ENCODE measurements at places on chromosomes 16 and 17.

DNA sequence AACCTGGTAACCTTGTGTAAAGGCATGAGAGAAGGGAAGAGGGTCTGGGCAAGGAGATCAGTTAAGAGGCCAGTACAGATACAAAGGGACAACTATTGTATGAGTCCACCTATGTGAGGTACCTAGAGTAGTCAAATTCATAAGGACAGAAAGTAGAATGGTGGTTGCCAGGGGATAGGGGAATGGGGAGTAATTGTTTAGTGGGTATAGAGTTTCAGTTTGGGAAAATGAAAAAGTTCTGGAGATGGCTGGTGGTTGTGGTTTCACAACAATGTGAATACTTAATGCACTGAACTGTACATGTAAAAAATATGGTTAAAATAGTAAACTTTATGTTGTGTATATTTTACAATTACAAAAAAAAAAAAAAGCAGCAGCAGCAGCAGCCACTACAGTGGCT lies 49.4 kb downstream of the SNTB2 start:
- no peak for DNase-seq

DNA sequence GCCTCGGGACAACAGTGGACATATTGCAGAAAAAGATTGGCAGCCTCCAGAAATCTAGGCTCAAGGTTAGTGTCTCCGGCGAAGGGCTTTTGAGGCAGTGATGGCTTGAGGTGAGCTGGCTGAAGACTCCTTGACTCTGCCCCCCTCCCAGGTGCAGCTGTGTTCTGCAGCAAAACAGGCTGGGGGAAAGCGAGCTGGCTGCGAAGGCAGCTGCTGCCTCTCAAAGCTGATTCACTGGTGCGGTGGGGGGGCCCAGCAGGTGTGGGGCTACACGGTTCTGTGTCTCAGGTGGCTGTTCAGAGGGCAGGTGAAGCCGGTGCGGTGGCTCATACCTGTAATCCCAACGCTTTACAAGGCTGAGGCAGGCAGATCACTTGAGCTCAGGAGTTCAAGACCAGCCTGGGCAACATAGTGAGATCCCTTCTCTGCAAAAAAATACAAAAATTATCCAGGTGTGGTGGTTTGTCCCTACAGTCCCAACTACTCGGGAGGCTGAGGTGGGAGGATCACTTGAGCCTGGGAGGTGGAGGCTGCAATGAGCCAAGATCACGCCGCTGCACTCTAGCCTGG lies 22.9 kb downstream of the C16orf96 start:
- no peak for DNase-seq

DNA sequence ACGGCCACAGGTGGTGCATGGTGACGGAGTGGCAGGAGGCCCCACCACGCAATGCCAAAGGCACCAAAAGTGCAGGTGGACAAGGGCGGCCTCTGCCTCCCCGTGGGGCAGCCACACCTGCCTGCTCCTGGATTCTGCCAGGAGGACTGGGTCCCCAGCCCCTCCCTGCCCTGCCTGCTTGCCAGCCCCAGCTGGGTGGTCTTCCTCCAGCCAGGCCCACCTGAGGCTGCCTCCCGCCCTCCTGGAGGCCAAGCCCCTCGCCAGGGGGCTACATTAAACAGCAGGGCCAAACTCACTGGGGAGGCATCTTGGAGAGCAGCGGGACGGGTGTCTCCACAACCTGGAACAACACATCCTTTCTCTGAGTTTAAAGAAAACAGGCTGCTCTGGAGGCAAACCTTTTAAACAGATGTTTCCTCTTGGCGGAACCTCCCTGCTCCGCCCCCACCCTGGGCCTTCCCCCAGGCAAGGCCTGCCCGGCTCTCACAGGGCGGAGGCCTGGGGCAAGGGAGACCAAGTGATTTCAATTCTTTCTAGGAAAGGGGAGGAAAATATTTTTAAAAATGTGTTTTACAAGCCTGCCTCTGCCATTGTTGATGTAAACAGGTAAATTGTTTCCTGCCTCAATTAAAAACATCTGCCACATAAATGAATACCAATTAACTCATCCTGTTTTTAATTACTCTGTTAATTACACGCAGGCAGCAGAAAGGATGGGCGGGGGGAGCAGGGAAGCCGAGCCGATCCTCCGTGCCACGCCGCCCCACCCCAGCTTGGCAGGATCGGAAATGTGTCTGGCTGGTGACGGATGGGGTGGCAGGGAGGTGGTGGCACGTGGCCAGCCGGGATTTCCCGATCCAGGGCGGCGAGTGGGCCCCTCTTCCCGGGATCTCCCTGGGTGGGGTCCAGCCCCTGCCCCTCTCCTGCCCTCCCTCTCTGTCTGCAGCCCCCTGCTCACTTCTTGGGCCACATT lies 54.4 kb upstream of the PABPN1L start:
- DNase-seq: no peak

GRCh38 chr16:35908942-35909341 lies 2449.5 kb downstream of the TP53TG3F start:
- DNase-seq: no peak

GRCh38 chr17:61313461-61314326 lies 85.9 kb upstream of the TBX2 start:
- DNase-seq: no peak

DNA sequence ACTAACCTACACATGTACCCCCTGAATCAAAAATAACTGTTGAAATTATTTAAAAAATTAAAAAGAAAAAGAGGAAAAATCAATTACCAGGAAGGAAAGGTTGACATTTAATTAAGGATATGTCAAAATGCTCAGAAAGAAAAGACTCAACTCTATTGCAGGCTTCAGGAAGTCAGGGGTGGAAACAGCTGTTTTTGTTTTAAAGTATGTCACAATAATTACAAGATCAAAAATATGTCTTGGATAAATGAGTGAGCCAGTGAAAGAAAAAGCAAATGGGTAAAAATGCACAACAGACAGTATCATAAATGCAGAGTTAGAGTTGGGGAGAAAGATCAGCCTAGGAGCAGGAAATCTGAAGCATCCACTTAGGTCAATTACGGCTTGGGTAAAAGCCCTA lies 146.0 kb downstream of the CDH11 start:
- DNase-seq: no peak

DNA sequence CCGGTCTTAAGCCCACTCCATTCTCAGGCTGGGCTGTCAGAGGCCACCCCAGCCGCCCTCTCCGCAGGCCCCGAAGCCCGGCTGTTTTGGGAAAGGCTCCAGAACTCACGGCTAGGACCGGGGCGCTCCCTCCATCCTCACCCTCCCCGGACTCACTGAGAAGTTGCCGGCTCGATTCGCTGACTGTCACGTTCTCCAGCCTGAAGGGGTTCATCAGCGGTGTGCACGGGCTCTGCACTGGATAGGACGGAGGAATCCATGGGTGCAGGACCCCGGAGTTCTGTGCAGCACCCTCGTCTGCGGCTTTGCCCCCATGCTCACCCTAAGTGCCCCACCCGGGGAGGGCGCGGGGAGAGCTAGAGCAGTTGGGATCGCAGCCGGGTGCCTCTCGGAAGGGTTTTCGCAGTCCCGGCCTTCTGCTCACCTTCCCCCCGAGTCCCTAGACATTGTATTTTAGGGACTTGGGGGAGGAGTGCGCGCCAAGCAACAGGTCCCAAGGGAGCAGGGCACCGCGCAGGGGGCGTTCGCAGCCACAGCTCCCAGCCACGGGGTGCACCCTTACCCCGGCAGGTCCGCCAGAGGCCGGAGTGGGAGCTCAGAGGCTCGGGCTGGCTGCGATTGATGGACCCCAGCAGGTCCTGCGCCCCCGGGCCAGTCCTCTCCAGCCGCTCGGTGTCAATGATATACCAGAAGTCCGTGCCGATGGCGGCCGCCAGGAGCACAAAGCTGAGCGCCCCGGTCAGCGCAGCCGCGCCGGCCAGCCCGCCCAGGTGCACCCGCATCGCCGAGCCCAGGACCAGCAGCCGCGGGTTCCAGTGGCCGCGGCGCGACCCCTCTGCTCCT lies 1.0 kb downstream of the TMEM114 start:
- no peak for DNase-seq

DNA sequence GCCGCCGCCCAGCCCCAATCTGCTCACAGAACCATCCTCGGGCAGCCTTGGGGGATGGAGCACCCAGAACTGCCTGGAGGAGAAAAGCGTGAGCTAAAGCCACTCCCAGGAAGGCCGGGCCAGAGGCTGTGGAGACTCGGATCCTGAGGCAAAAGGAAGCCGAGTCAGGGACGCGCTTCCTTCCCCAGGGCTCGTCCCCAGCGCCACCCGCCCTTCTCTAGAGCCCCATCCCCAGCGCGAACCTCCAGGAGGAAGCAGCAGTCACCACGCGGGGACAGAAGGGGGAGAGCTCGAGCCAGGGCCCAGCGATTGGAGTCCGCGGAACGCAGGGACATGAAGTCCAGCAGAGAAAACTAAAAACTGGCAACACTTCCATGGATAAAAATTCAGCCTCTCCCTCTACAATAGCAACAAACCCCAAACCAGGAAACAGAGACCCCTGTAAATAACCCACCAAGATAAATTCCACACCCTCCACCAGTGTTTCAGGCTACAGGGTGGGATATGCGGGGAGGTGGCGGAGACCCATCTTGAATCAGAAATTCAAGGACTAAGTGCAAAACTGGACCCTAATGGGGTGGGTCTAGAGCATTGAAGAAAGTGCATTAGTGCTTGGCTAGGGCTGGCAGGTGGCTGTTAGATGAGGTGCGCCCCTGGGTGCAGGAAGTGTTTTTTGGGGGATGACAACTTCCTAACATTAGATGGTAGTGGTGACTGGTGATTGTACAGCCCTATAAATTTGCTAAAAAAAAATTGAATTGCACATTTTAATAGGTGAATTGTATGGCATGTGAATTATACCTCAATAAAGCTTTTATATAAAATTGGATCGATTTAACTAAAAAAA lies 116.1 kb upstream of the METRNL start:
- DNase-seq: no peak

DNA sequence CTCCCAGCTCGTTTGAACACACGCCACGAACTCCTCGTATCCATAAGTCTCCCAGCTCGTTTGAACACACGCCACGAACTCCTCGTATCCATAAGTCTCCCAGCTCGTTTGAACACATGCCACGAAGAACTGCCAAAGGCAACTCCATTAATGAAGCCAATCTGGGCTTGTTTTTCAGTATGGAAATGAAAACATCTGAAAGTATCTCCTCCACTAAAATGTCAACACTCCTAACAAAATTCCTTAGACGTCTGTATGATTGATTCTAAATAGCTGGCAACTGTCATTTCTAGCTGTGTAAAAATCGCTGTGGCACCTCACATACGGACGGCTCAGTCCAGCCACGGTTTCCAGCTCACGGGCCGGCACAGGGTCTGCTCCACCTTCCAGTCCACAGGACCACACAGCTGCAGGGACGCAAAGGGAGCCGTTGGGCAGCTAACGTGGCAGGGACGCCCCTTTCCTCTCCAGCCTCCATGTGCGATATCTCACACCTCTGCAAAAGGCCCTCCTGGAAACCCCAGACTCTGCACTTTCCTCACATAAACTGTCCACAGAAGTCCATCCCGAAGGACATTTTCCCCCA lies 67.1 kb upstream of the METRNL start:
- no peak for DNase-seq

DNA sequence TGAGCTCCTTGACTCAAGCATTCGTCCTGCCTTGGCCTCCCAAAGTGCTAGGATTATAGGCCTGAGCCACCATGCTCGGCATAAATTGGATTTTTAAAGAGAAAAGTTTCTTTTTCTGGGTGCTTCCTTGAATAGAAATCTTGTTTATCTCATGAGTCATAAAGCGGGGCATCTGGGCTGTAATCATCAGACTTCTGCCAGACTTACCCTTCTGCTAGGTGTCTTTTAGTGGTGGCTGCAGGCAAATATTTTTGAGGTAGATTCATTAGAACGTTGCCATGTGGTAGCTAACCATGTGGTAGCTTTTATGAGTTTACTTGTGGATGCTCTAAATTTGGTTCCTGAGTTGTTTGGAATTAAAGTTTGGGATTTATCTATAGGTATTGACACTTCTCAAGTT lies 13.4 kb downstream of the PGS1 start:
- DNase-seq: no peak

- no peak for DNase-seq
These were observed 10.7 kb upstream of the RNF222 start for GRCh38 chr17:8408371-8408770.

- DNase-seq: no peak
These were observed 11.4 kb downstream of the CCR7 start for GRCh38 chr17:40553694-40554534.

- DNase-seq: no peak
These were observed 5.5 kb upstream of the VKORC1 start for GRCh38 chr16:31099860-31100638.

DNA sequence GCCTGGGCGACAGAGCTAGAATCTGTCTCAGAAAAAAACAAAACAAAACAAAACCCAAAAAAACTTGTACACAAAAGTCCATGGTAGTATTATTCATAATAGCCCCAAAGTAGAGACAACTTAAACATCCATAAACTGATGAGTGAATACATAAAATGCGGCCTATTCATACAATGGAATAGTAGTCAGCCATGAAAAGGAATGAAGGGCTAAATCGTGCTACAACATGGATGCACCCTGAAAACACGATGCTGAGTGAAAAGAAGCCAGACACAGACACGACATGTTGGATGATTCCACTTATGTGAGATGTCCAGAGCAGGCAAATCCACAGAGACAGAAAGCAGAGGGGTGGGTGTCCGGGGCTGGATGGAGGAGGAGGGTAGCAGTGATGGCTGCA lies 12.3 kb downstream of the KCNG4 start:
- DNase-seq: no peak

- DNase-seq: no peak
These were observed 32.7 kb upstream of the DNAH9 start for GRCh38 chr17:11565591-11565990.

- no peak for DNase-seq
These were observed 20.1 kb downstream of the EPOP start for GRCh38 chr17:38654411-38655398.

DNA sequence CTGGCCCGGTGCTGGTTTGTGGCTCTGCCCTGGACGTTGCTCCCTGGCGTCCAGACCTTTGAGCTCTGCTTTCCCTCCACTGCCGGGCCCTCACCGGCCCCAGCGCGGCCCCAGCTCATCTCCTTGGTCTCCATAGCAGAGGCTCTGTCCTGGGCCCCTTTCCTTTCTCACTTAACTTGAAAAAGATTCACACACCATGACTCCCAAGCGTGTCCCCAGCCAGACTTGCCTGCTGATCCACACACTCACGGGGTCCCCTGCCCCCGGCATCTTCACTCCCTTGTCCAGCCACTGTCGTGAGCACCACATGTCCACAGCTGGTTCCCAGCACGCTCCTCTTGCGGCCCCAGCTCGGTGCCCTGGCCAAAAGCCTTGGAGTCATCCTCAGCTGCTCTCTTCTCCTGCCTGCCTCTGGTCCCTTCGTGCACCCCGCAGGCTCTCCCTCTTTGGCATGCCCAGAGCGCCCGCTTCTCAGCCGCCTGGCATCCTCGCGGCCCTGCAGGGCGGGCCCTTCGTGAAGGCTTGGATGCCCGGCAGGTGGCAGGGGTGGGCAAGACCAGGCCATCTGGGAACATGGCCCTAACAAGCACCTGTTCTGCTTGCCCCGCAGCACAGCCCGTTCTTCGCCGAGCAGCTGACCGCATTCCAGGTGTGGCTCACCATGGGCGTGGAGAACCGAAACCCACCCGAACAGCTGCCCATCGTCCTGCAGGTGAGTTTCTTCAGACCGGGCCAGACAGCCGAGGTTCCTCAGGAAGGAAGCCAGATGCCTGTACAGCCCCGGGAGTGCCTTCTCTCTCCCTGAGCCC lies 145.6 kb upstream of the CHMP6 start:
- no peak for DNase-seq

GRCh38 chr17:11954936-11955335 lies 42.3 kb downstream of the ZNF18 start:
- no peak for DNase-seq

Measured in stimulated activated CD4-positive, alpha-beta T cell treated with anti-CD3 and anti-CD28 coated beads, TNF-alpha, amount 100 ng/mL, for 1 hour (primary cell).